Hypothalamus (tissue), 51 donors: ENCODE measurements at places on chromosomes 3 and 15.

GRCh38 chr15:60975218-60975617 lies 253.9 kb downstream of the RORA start:
- no peak for DNase-seq

GRCh38 chr3:7800006-7800780 lies 701.4 kb upstream of the LMCD1 start:
- no peak for DNase-seq

DNA sequence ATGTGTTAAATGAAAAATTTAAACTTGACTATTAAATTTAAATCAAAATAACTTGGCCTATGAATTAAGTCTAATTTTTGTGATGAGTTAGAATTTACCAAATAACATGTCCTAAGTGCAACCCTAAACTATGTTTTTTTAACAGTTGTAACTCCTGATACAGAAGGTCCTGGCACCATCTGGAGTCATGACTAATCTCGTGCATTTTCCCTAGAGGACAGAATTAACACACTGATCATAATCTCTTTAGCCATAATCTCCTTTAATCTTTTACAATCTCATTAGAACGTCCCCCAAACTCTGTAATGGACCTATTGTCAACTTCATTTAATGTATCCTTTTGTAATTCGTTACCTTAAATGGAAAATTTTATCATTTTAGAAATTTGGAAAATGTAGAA lies 100.6 kb downstream of the SUCNR1 start:
- no peak for DNase-seq

DNA sequence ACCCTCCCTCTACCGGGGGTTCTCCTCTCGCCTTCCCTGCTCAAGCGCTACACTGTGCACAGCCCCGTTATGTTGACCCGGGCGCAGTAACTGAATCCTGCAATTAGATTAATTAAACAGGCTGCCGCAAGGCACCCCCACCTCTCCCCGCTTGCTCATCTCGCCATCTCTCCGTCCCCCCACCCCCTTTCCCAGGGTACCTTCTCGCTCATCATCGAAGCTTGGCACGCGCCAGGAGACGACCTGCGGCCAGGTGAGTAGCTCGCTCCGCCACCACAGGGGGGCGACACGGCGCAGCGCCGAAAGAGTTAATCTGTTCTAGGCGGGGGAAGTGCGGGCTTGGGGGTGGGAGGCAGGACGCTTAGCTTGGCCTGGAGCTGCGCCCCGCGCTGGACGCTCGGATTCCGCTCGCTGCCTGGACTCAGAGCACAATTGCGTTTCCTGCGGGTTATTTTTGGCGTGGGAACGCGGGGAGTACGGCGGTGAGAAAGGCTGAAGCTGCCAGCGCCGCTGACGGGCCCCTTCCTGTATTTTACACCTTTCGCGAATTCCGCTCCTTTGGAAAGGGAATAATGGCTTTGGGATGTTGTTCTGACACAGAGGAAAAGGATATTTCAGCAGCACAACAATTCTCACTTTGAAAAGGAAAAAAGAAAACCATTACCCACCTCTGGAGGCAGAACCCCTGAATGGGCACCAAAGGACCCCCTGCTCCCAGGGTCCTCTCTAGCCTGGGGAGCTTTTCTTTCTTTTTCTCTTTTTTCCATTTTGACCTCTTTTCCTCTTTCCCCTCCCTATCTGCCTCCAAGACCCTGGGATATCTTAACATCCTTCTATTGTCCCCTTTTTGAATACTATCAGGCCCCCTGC lies 1.5 kb downstream of the DLL4 start:
- DNase-seq, result no peak

GRCh38 chr3:29514912-29515311 lies 234.0 kb downstream of the RBMS3 start:
- DNase-seq, result no peak

- no peak for DNase-seq
These were observed 773.1 kb upstream of the NR2F2 start for GRCh38 chr15:95557226-95558046.

DNA sequence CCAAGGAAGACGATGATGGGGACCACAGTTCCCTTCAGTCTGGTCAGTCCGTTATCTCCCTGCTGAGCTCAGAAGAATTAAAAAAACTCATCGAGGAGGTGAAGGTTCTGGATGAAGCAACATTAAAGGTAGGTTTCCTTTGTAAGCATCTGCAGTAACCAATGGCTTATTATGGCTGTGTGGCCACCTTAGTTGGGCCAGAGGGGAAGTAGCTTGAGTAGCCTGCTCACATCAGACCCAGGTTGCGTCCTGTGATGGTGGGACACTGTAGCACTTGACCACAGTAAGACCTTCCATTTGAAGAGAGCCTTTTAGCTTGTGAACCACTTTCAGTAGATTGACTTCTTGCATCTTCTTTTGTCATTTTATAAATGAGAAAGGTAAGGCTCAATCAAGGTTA lies 22.6 kb downstream of the STARD5 start:
- no peak for DNase-seq

DNA sequence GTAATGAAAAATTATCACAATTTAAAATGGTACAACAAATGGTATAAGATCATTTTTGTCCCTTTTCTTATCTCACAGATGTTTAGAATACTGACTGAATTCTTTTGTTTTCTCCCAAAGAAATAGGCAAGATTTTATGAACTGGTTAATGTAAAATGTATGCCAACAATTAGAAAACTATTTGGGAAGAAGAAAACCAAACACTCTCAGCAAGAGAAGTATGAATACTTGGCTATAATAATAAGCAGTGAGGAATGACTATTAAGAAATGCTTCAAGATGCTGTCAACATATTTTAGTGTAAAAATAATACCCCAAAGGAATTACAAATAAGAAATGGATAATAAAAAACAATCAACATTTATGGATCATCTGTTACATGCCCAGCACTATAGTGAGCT lies 18.5 kb downstream of the SHQ1 start:
- DNase-seq, result no peak

- DNase-seq, result no peak
These were observed 281.7 kb downstream of the EFHB start for GRCh38 chr3:19652336-19652735.

DNA sequence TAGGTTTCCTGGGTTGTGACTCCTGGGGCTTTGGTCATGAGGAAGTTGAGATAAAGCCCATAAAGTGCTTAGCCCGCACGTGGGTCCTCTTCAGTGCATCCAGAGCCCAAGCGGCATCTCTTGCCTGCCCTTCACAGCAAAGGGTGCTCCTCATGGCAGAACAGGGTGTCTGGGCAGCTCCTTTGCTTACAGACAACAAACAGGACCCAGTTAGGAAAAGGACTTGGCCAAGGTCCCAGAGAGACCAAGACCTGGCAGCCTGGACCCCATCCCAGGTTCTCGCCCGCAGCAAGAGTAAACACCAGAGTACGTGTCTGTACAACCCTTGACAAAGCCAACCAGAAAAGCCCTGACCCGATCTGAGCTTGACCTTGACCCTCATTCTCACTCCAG lies 27.0 kb downstream of the ALS2CL start:
- DNase-seq, result no peak

DNA sequence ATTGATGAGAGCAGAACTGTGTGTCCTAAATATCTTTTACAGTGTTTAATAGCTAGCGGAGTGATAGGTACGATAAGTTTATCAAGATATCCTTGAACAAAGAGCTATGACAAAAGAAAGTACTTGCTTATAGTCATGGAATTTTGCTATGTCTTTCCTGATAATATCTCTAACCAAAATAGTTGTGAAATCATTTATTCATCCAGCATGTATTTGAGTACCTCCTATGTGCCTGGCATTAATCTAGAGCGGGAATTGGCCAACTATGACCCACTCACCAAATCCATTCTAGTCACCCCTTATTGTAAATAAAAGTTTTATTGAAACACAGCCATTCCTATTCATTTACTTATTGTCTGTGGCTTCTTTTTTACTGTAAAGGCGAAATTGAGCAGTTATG lies 46.6 kb downstream of the ZFAND6 start:
- no peak for DNase-seq

- no peak for DNase-seq
These were observed 78.7 kb downstream of the ZNF280D start for GRCh38 chr15:56654624-56655023.

- DNase-seq, result no peak
These were observed 29.2 kb upstream of the TPRG1 start for GRCh38 chr3:189142527-189142926.

DNA sequence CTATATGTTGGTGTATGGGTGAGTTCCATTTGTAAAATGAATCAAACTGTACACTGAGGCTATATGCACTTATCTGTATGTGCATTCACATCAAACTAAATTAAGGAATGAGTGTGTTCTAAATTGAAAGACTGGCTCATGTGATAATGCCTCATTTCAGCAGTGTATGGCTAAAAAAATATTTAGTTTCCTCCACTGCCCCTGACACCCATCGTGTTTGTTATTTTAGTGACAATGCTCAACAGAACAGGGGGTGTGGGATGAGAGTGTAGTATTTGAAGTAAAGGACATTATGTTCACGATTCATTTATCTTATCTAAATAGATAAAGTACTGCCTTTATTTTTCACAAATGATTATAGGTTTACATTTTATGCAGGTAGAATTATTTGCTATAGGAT lies 301.1 kb upstream of the ARPP21 start:
- DNase-seq, result no peak

GRCh38 chr15:100602823-100603393 lies 519 bp downstream of the ASB7 start:
- no peak for DNase-seq
